Adipocyte (in vitro differentiated cells): ENCODE measurements at places on chromosomes 16 and 17.

GRCh38 chr17:16926571-16927451 lies 45.1 kb downstream of the TNFRSF13B start:
- no peak for DNase-seq

DNA sequence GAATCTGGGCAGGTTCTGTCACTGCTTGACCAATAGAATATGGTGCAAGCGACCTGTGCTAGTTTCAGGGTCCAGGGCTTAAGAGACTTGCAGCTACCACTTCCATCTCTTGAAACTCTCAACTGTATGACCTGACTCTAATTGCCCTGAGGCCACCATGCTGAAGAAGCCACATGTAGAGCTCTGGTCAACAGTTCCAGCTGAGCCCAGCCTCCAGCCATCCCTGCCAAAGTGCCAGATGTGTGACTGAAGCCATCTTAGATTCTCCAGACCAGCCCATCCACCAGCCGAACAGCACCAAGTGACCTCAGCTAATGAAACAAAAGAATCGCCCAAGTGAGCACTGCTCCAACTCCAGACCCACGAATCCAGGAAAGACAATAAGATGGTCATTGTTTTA lies 3.4 kb upstream of the MT2A start:
- no peak for DNase-seq

GRCh38 chr17:2795441-2796163 lies 636 bp upstream of the RAP1GAP2 start:
- DNase-seq: no peak

- DNase-seq: no peak
Measured at GRCh38 chr16:74659041-74659440, 7.6 kb downstream of the RFWD3 start.

DNA sequence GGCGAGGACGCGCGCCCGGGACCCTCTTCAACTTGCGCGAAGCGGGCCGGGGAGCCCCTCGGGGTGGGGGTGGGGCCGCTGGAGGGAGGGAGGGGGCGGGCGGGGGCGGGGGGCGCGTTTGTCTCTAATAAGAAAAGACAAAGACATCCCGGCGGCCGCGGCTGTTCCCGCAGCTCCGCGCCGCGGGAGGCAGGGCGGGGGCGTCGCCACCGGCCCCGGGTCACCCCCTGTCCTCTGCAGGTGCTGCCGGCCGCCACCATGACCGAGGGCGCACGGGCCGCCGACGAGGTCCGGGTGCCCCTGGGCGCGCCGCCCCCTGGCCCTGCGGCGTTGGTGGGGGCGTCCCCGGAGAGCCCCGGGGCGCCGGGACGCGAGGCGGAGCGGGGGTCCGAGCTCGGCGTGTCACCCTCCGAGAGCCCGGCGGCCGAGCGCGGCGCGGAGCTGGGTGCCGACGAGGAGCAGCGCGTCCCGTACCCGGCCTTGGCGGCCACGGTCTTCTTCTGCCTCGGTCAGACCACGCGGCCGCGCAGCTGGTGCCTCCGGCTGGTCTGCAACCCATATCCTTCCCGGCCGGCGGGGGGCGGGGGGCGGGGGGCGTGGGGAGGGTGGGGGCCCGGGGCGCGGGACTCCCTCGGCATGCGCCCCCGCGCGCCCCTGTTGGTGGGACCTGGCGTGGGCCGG lies 714 bp downstream of the CACNA1H start:
- DNase-seq: peak; percentile 33

- peak; percentile 4 for DNase-seq
Measured at GRCh38 chr17:38508570-38508950, 80.3 kb downstream of the ARHGAP23 start.

- DNase-seq: no peak
Measured at GRCh38 chr17:44792276-44792675, 33.5 kb downstream of the ADAM11 start.

GRCh38 chr17:55384643-55385232 lies 36.9 kb downstream of the MMD start:
- DNase-seq: no peak

GRCh38 chr16:89373355-89374110 lies 116.8 kb downstream of the ANKRD11 start:
- DNase-seq: no peak

DNA sequence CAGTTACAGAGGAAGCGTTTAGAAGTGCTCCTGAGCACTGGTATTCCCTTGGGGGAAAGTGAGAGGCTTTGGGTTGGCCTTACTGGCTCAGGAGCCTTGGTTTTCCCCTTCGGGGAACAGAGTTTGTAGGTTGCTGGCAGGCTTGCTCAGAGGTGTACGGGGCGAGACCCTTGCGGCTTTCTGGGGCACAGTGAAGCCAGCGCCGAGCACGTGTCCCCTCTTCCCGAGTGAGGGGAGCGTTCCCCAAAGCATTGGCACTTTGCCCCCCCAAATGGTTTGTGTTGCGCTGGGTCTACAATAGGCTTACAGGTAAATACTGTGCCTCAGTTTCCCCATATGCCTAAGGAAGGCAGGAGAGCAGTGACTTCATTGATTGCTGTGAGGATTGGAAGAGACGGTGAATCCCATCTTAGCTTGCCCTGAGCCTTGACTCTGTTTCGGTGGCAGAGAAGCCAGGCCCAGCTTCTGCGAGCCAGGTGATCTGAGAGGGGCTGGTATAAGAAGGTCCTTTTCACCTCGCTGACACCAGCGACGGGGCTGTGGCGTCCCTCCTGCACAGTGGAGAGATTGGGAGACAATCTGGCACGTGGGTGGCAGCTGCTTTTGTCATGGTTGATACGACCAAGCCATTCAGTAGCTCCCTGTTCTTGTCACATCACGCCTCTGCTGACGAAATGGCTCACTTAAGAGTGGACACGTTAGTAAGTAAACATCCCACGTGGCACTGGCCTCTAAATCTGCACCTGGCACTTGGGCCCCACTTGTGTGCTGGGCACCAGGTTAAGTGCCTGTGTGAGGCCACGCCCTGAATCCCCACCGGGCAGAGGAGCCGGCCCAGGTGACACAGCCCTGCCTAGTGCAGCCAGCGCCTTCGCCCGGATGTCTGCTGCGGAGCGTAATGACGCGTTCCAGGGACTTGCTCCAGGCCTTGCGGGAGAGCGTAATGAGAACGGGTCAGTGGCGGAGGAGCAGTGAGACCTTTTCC lies 55.0 kb downstream of the MEAK7 start:
- no peak for DNase-seq

- DNase-seq: peak; percentile 14
Measured at GRCh38 chr16:81649561-81650184, 129.4 kb upstream of the PLCG2 start.

GRCh38 chr17:3818786-3819185 lies 17.8 kb upstream of the ITGAE start:
- DNase-seq: no peak

DNA sequence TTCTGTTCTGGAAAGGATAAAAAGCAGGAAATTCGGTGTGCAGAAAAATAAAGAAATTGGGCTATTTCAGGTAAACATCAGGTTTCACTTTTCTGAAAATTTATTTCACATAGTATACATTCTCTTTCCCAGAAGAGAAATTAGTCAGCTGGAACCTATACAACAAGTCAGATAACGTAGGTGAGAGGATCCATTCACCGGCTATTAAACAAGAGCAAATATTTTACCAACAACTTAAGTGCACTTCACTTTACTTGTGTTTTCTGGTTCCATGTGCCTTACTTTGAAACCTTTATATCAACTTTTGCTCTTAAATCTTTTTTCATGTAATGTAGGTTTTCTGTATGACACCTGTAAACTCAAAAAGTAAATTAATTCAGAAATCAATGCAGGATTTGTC lies 839.7 kb downstream of the CDH11 start:
- DNase-seq: no peak
